ENCODE measurements at places on chromosomes 6 and 20. TPM values are rescaled to one million over a fixed set of nuclear protein-coding genes. Genes with fewer than 3 reads are reported as not detected.

Gene TMEM244
- not detected for total RNA-seq

GRCh38 chr6:118912646-118913045, 18.7 kb downstream of the ASF1A start:
- DNase-seq, result no peak

DNA sequence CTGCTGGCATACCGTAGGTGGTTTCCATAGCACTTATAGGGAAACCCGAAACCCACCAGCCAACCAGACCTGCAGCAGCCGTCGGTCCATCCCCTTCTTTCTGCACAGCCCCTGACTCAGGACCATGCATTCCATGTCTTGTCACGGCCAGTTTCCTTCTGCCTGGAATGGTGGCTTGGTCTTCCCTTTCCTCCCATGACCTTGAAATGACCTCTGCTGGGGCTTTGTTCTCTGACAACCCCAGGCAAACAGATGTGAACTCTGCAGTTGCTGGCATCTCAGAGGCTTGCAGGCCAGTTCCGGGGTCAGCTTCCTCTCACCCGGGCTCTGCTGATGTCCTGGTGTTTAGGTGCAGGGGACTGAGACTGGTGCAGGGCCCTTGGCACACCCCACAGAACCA, 250.8 kb downstream of the SMOC2 start:
- DNase-seq, result no peak

- no peak for DNase-seq
Measured at GRCh38 chr6:63114610-63115211, 96.6 kb upstream of the FKBP1C start.

GRCh38 chr6:157060440-157060952, 262.8 kb downstream of the TMEM242 start:
- peak; percentile 36 for DNase-seq

- DNase-seq, result peak; percentile 30
Measured at GRCh38 chr20:14418376-14418775, 81.0 kb upstream of the FLRT3 start.

Data from fibroblast of the aortic adventitia (primary cell).